Mucosa of gallbladder (tissue), 1 donor: ENCODE measurements at places on chromosomes 5 and 9. TPM values are rescaled to one million over a fixed set of nuclear protein-coding genes. Genes with fewer than 3 reads are reported as not detected.
A peak's percentile ranks its signal among the peaks of the same experiment; 100 is the strongest.

GRCh38 chr5:41414598-41414997 is 95.8 kb downstream of the PLCXD3 start:
- DNase-seq: peak; percentile 46

KIAA1958 gene
- total RNA-seq: 11.3 TPM

ECM2 gene
- 8.2 TPM for total RNA-seq

- no peak for DNase-seq
Observed at GRCh38 chr5:141439411-141440141, 9.3 kb downstream of the PCDHGA12 start.

- DNase-seq: no peak
Observed at GRCh38 chr9:92480291-92480771, 2.0 kb downstream of the ASPN start.

GRCh38 chr5:132425009-132425937 is 55.8 kb downstream of the SLC22A5 start:
- DNase-seq: no peak

- peak; percentile 41 for DNase-seq
Observed at GRCh38 chr5:59069438-59070079, 486.7 kb downstream of the RAB3C start.

IRGM gene
- total RNA-seq: 0.29 TPM

C9orf153 gene
- 0.23 TPM for total RNA-seq

DNA sequence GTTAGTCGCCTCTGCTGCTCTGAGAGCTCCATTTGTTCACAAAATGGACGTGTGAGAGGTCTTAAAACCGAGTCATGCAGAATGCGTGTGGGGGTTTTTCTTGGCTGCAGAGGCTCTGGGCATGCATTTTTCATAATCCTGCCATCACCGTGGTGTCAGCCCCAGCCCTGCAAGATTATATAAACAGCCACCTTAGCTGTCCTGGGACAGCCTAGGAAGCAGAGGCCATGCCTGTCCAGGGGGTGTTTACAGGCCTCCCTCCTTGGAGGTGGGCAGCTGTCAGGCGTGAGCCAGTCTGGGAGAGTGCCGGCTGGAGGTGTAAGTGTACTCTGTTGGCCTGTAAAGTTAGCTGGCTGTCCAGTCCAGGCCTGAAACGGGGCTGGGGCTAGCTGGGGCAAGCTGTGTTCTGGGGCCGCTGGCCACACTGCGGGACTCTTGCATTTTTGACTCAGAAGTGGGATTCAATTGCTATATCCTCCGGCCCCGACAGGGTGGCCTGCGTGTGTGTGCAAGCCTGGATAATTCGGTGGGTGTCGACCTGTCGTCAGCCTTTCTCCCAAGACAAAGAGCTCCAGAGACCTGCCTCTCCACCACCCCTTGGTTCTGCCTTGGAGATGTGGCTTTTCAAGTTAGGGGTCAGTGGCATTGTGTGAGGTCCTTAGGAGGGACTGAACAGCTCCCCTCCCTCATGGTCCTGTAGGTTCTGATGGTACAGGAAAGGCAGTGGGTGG is 2.4 kb downstream of the WNK2 start:
- no peak for DNase-seq

- no peak for DNase-seq
Observed at GRCh38 chr9:4929917-4930316, 55.2 kb upstream of the JAK2 start.

DNA sequence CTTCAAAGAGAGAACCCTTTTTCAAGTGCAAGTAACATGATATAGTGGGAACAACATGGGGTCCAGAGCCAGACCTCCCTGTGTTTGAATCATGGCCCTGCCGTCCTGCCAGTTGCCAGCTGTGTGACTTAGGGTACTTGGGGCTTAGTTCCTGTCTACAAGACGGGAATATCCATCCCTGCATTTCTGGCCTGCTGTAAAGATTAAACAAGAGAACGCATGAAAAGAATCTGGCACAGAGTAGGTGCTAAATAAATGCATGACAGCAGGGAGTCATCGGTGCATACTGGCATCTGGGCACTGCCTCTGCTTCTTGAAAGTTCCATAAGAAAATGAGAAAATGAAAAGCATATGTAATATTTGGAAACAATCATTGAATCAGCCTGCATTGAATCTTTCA is 77.8 kb upstream of the PRRC1 start:
- DNase-seq: no peak

MSX2 gene
- total RNA-seq: 2.5 TPM

- DNase-seq: peak; percentile 25
Observed at GRCh38 chr5:123868267-123868666, 356.3 kb downstream of the CSNK1G3 start.

DNA sequence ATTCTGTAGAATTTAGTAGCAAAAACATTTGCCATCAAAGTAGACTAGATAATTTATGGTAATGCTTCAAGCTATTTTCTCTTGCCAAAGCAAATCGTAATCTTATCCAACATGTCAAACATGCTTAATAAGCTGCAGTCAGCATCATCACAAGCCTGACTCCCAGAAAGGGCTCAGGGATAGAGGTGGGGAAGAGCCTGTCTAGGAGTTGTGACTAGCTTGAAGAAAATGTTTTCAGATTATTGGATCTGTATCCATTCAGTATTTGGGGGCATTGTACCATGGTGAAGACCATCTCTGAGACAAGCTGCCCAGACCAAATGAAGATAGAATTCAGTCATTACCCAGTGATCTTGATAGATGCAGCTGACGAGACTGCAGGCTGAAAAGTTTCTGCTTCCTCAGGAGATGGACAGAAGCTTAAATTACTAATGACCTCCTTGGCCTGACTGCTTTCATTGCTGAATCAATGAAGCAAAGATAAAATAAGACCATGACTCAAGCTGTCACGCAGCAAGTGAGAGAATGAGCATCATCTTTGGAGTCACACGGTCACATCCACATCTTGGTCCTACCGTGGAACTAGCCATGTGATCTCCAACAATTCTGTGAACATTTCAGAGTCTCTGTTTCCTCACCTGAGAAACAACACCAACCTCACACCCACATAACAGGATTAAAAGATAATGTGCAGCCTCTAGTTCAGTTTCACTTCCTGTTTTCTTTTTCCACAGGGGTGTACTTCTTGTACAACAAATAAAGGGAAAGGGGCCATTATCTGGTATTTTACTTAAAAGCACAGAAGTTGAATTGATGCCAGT is 9.4 kb downstream of the ERAP2 start:
- DNase-seq: no peak

- DNase-seq: no peak
Observed at GRCh38 chr5:140358738-140359310, 1.2 kb upstream of the SLC4A9 start.

DNA sequence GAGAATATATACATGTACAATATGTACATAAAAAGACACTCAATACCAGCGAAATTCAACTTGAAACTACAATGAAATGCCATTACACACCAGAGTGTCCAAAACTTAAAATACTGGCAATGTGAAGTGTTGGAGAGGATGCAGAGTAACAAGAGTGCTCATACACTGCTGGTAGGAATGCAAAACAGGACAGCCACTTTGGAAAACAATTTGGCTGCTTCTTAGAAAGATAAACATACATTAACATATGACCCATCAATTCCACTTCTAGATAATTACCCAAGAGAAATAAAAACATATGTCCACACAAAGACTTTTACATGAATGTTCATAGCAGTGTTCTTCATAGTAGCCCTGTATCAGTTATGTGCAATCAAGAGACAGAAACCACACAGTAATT is 39.4 kb upstream of the BARX1 start:
- DNase-seq: no peak

GRCh38 chr5:6370580-6370979 is 7.8 kb downstream of the MED10 start:
- no peak for DNase-seq

GRCh38 chr5:78360924-78361630 is 660 bp downstream of the SCAMP1 start:
- DNase-seq: peak; percentile 46

DNA sequence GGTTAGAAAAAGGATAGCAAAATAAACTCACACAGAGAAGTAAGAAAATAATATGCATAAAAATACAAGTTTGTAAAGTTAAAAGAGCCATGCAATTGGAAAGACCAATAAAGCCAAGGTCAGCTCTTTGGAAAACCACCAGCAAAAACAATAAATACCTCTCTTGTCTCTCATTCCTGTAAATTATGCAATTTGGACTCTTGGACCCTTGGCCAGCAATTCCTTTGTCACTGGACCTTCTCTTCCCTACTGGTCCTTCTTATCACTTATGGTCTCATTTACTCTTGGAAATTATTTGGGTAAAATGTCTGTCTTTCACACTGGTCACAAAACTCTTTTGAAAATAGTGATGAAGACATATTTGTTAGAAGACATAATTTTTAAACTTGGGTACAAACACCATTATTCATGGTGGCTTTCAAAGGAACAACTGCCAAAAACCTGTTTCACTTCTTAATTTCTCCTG is 379.5 kb downstream of the TMEM232 start:
- peak; percentile 52 for DNase-seq

GRCh38 chr5:37776826-37777225 is 63.0 kb downstream of the GDNF start:
- no peak for DNase-seq

DNA sequence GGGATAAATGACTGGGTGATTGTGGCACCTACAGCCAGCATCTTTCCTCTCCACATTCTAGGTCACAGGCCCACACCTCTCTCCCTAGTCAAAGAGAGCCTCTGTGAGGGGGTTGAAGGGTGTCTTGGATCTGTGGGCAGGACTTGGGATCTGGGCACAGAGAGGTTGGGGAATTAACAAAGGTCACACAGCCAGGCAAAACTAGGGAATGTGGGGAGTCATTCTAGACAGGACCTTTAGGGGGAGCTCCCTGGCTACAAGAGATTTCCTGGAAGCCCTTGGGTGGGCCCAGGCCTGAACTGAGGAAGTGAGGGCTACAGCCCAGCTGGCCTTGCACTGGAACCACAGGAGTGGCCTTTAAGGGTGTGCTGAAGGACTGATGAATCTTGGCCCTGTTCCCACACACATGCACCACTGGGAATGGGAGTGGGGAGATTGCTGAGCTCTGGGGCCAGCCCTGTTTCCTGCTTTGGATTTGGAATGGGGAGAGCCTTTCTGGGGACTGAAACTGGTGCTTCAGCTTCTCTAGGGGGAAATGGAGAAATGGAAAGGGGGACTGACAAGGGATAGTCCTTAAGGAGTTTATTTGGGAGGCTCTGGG is 12.4 kb upstream of the CXXC5 start:
- DNase-seq: peak; percentile 80

MBLAC2 gene
- total RNA-seq: 5.5 TPM

DNA sequence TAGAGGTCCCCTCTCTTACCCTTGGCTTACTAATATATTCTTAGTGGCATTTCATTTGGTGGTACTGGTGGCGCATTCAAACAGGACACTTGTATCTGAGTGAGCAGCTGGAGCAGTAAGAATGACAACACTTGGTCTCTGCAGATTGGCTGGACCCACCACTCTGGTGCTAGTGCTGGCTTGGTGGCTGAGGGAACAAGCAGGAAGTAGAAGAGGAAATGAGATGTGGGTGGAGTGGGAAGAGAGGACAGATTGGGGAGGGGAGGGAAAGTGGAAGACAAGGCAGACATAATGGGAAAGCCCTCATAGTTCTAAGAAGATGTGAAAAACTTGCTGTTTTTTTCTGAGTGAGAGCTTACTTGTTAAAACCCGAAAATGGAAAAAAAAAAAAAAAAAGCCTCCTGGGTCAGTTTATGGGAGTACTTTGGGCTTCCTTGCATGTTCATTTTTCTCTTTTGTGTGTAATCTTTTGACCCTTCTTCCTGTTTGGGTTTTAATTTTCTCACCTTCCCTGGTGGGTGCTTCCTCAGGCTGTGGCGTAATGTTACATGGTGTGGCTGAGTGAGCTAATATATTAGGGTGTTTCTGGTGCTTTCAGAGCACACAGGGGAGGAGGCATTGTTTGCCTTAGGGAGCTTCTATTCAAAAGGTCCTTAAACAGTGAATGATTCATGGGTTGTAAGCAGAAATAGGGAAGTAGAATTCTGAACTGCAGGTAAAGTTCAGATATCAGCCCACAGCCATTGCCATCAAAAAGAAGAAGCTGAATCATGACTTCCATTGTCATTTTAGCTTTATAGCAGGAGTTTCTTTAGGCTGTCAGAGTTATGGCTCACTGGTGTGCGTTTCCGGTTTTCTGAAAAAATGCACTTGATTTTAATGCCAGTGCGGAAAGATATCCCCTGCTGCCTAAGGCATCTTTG is 52.3 kb downstream of the TLE4 start:
- DNase-seq: peak; percentile 21

- no peak for DNase-seq
Observed at GRCh38 chr9:120891245-120891883, 14.4 kb upstream of the PHF19 start.

HRH2 gene
- total RNA-seq: 1.4 TPM

- DNase-seq: no peak
Observed at GRCh38 chr9:22165144-22165543, 156.0 kb upstream of the CDKN2B start.

- no peak for DNase-seq
Observed at GRCh38 chr5:176394881-176395675, 6.5 kb downstream of the HIGD2A start.

CXCL14 gene
- total RNA-seq: 4.7 TPM

- no peak for DNase-seq
Observed at GRCh38 chr9:88750832-88751360, 215.9 kb downstream of the NXNL2 start.

- DNase-seq: no peak
Observed at GRCh38 chr9:76866689-76867088, 39.2 kb downstream of the PRUNE2 start.

GRCh38 chr9:114070188-114071103 is 7.7 kb downstream of the AMBP start:
- DNase-seq: no peak

GRCh38 chr9:95383185-95383676 is 65.7 kb upstream of the FANCC start:
- no peak for DNase-seq

DNA sequence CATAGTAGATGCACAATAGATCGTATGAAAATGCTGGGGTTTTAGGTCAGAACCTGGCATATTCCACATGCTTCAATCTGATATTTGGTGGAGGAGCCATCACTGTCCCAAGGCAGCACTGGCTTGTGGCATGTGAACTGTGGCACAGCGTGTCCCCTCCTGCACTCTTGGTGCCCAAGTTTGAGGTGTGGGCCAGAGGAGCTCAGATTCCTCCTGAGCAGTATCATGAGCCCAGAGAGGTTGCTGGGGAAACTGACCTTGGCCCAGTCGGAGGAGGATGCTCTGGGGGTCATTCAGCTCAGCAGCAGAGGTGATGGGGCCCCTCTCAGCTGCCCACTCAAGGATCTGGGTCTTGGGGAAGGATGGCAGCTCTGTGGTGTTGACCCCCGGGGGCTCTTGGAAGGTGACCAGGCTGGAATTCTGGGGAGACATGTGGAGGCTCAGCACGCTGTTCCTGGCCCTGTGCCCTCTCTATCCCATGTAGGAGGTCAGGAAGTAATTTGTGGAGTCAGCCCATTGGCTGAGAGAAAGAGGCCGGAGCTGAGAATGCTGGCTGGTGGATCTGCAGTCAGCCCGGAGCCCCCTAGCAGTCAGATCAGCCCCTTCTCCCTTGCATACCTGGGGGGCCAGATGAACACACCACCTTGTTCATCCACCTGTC is 23.7 kb downstream of the FPGS start:
- no peak for DNase-seq

DNA sequence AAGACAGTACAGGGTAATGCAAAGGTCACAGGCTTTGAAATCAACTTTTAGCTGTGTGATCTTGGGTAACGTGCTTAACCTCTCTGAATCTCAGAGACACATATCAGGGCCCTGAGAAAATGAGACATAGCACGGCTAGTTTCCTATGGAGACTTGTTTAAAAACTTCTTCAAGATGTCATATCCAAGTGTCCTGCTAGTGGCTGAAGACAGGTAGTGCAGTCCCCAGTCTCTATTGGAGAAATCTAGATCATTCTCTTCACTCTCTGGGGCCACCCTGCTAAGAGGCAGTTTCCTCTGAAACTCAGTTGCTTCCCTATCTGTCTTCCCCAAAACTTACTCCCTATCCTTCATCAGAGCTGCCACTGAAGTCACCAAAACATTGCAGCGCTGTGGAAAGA is 30.3 kb upstream of the GRXCR2 start:
- no peak for DNase-seq

PCDH1 gene
- total RNA-seq: 90.6 TPM
